ENCODE measurements at places on chromosomes 7 and 10. TPM values are rescaled to one million over a fixed set of nuclear protein-coding genes. Genes with fewer than 3 reads are reported as not detected.

DNA sequence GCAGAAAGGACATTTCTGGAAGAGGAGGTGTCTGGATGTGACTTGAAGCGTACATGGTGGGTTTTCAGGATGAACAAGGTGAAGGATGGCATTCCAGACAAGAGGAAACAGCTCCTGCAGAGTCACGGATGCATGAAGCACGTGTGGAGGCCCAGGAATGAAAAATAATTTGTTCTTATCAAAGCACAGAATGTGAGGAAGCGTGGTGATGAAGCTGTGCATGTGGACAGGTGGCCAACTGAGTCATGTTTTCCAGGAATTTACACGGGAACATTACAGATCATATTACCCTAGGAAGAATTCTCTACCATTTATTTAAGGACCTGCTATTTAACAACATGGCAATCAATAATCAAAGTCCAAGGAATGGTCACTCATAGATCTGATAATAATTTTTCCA is 413.2 kb upstream of the KLF6 start:
- no peak overlapping the region for H3K4me3 ChIP-seq
- H3K36me3 ChIP-seq: no peaks in the 10 kb centered on the region
- H3K27me3 ChIP-seq: no peaks in the 10 kb centered on the region
- DNase-seq: no peak

- no peaks in the 10 kb centered on the region for H3K4me1 ChIP-seq
- no peak overlapping the region for H3K4me3 ChIP-seq
- no peak for DNase-seq
- no peaks in the 10 kb centered on the region for H3K27me3 ChIP-seq
Observed at GRCh38 chr10:74293686-74294371, 142.8 kb downstream of the ADK start.

DNA sequence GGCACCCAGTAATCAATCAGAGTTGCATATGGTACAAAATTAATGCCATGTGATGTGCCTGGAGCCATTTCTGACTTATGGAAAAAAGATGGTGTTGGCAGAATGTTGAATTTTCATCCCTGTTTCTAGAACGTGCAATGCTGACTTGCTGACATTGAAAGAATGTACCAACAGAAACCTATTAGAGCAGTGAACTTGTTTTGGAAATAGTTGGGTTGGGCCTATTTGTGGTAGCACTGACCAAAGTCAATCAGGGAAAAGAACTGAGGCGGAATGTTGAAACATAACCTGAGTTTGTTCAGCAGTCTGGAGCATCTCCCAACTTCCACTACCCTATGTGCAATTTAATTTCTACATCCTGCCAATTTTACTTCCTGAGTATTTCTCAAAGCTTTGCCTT is 11.7 kb upstream of the KIAA1217 start:
- no peak for DNase-seq
- peaks cover 19% of the 10 kb centered on the region for H3K4me1 ChIP-seq
- no peaks in the 10 kb centered on the region for H3K36me3 ChIP-seq
- no peaks in the 10 kb centered on the region for H3K27me3 ChIP-seq
- H3K4me3 ChIP-seq: no peak overlapping the region

DNA sequence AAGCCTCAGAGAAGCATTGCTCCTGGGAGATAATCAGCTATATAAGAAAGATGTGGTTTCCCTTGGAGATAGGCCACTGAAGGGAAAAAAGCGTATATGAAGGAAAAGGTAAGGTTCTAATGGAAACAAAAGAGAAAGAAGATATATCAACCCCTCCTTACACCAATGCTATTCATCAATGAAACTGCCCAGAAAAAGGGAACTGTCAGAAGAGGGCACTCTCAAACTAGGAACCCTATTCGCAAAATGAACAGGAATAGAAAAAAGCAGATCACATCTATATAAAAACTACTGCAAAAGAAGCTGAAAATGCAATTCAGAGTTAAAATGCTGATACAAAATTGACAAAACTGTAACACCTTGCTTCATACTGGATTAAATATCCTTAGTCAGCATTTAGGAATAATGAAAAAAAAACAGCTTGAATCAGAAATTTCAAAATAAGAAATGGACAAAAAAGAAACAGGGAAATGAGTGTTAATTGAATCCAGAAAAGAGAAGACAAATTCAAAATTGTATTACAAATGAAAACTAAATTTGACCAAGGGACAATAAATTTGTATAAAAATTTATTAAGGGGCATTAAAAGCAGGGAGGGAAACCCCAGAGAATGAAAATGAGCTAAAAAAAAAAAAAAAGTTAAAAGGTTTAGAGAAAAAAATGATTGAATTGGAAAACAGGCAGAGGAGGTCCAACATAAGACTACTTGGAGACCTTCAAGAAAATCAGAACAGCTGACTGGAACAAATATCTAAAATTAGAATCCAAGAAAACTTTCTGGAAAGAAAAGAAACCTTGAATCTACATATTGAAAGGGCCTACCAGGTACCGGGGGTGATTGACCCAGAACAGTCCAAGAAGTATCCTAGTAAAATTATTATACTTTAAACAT is 17.9 kb downstream of the NHLRC2 start:
- H3K4me1 ChIP-seq: no peaks in the 10 kb centered on the region
- no peak overlapping the region for H3K4me3 ChIP-seq
- no peaks in the 10 kb centered on the region for H3K27me3 ChIP-seq
- no peak for DNase-seq
- H3K36me3 ChIP-seq: no peaks in the 10 kb centered on the region

- DNase-seq: peak; percentile 31
- H3K36me3 ChIP-seq: no peaks in the 10 kb centered on the region
- H3K27ac ChIP-seq: peak overlapping the region; percentile 92
- H3K27me3 ChIP-seq: peaks cover 4% of the 10 kb centered on the region
- H3K4me1 ChIP-seq: peaks cover 67% of the 10 kb centered on the region
- peak overlapping the region; percentile 60 for H3K4me3 ChIP-seq
Observed at GRCh38 chr10:100346351-100346764, 675 bp upstream of the SCD start.

DNA sequence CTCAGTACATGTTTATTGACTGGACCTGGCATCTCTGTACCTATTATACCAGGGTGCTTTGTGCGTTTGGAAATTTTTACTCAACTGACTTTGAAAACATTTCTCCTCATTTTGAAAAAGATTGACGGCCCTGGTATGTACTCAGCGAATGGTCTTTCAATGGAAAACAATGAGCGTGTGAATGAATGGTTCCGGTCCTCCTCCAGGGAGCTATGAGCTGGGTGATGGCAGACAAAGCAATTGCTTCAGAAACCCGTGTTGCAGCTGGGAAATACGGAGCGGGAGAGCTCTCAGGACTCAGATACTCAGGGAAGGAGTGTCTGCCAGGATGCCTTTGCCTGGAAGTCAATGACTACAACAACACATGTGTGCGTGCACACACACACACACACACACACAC is 125.9 kb downstream of the PAXIP1 start:
- H3K4me3 ChIP-seq: no peak overlapping the region
- H3K27ac ChIP-seq: no peak overlapping the region
- H3K36me3 ChIP-seq: no peaks in the 10 kb centered on the region
- no peaks in the 10 kb centered on the region for H3K27me3 ChIP-seq

GRCh38 chr10:107611115-107611514 is 446.6 kb upstream of the SORCS1 start:
- DNase-seq: no peak
- H3K36me3 ChIP-seq: no peaks in the 10 kb centered on the region
- no peak overlapping the region for H3K4me3 ChIP-seq
- no peaks in the 10 kb centered on the region for H3K27me3 ChIP-seq

GRCh38 chr7:157046681-157047080 is 36.2 kb upstream of the MNX1 start:
- no peaks in the 10 kb centered on the region for H3K27me3 ChIP-seq
- no peak overlapping the region for H3K4me3 ChIP-seq
- DNase-seq: no peak
- no peaks in the 10 kb centered on the region for H3K4me1 ChIP-seq
- no peaks in the 10 kb centered on the region for H3K36me3 ChIP-seq
- H3K27ac ChIP-seq: no peak overlapping the region

- DNase-seq: no peak
- no peaks in the 10 kb centered on the region for H3K36me3 ChIP-seq
- H3K4me3 ChIP-seq: no peak overlapping the region
- H3K4me1 ChIP-seq: no peaks in the 10 kb centered on the region
- no peaks in the 10 kb centered on the region for H3K27me3 ChIP-seq
- no peak overlapping the region for H3K27ac ChIP-seq
Observed at GRCh38 chr10:49183596-49184542, 4.3 kb downstream of the TMEM273 start.

GRCh38 chr10:2543142-2543886 is 524.0 kb upstream of the PFKP start:
- H3K36me3 ChIP-seq: no peaks in the 10 kb centered on the region
- H3K27me3 ChIP-seq: no peaks in the 10 kb centered on the region
- H3K27ac ChIP-seq: no peak overlapping the region
- no peak for DNase-seq

GRCh38 chr7:109094-109493 is 83.3 kb upstream of the FAM20C start:
- H3K4me1 ChIP-seq: peaks cover 5% of the 10 kb centered on the region
- no peak overlapping the region for H3K4me3 ChIP-seq
- H3K27me3 ChIP-seq: no peaks in the 10 kb centered on the region
- H3K36me3 ChIP-seq: no peaks in the 10 kb centered on the region
- H3K27ac ChIP-seq: no peak overlapping the region

FAM237B gene
- total RNA-seq: not detected

ELFN1 gene
- total RNA-seq: 0.21 TPM

TEX47 gene
- total RNA-seq: not detected
